ENCODE measurements at places on chromosomes 7 and 10.

- no peak for DNase-seq
These were observed 129.3 kb downstream of the WNT2 start for GRCh38 chr7:117193564-117193963.

GRCh38 chr10:122767621-122768388 lies 68.2 kb upstream of the C10orf120 start:
- no peak for DNase-seq

DNA sequence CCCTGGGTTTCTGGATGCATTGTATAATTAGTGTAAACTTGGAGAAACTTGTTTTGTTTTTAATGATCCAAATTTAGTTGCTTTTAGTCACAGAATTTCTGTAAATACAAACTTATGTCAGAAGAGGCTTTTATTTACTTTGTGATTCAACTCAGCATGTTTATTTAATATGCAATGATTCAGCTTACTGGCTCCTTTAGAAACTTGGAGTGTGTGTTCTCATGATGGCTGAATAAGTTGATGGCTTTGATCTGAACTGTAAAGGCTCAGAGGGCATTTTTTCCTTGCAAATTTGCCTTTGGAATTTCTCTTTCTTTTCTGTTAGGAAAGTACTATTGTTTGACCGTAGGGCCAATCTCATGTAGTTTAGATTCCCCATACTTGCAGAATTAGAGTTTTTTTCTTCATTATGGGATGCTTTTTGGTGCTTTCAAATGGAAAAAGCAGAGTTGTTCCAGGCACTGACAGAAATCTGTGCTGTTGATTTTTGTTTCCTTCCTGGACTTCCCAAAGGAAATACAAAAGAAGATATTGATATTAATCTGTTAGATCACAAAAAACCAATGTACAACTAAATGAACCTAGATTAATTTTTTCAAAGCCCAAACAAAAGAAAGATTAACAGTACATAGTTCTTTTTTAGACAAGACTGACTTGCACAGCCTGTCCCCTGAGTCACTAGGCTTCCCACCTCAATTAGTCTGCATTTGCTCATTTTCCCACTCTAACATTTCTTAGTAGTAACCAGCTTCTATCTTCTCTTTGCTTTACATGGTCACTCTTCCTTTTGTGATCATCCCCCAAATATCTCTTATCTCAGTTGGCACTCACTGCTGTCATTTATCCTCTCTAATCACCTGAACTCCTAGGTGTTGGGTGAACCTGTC lies 96.8 kb upstream of the AGR3 start:
- DNase-seq, result no peak

DNA sequence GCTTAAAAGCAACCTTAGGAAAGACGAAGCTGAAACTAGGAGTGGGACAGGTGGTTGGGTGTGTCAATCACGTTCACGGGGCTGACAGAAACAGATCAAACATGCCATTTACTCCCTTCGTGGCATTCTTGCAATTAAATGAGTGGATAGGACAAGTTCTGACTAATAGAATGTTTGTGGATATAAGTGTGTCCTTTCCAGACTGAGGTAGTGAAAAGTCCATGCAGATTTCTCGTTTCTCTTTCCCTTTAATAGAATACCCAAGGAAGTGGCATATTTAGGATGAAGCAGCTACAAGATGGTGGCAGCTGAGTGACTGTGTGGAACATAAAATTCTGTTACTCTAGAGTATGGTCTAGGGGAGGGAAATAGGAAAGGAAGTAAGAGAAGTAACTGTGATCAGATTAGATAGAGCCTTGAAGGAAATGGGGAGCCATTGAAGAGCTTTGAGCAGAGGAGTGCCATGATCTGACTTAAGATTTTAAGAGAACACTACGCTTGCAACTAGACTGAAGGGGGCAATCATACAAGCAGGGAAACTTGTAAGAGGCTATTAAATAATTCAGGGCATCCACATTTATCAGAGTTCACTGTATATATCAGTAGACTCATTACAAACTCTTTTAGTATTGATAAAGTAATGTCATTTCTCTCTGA lies 46.3 kb upstream of the HYAL4 start:
- no peak for DNase-seq

GRCh38 chr10:110395350-110396283 lies 90.9 kb upstream of the SMNDC1 start:
- no peak for DNase-seq

GRCh38 chr7:66083677-66084076 lies 8.1 kb downstream of the ASL start:
- DNase-seq, result no peak

- no peak for DNase-seq
These were observed 261.4 kb downstream of the COBL start for GRCh38 chr7:51055039-51055840.
